ENCODE measurements at places on chromosomes 5 and 9.

DNA sequence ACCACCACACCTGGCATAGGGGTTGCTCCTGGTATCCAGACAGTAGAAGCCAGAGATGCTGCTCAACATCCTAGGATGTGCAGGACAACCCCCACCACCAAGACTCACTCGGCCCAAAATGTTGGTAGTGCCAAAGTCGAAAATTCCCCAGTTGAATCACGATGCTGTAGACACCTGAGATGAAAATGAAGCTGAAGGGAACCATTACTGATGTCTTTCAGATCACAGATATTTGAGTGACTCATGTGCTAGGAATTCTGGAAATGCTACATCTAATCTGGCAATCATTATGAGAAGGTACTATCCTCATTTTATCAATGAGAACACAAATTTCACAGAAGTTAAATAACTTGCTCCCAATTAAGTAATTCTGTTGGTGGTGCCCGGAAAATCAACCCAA is 21.0 kb upstream of the UBE2QL1 start:
- no peak for DNase-seq

DNA sequence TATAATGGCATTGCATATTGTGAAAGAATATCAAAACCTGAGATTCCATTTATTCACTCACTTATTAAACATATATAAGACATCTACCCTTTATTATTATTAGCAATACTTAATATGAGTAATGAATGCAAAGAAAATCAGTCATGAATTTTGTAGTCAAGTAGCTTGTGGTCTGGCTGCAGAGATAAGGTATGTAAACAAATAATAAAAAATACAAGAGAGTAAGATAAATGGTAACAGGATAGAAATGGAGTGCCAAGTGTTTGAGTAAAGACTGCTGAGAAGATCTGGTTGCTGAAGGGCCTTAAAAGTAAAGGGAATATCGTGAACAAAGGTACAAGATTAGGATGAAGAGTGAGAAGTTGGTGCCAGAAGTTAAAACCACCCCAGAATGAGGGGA is 18.4 kb downstream of the TRIM32 start:
- no peak for DNase-seq

DNA sequence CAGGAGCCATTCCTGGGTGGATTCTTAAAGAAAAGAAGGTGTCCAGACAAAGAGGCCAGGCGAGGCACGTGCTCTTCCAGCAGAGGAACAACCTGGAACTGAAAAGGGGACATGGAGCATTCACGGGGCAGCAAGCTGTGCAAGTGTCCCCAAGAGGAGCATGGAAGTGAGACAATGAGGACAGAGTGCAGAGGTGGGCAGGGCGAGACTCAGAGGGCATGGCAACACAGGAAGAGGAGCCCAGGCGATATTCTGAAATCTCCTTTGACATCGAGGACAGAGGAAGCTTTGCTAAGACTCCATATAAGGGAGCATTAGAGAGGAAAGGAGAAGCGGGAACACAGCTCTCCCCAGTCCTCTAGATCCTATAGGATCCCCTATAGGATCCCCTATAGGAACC is 29.4 kb upstream of the SPATA31E1 start:
- no peak for DNase-seq

DNA sequence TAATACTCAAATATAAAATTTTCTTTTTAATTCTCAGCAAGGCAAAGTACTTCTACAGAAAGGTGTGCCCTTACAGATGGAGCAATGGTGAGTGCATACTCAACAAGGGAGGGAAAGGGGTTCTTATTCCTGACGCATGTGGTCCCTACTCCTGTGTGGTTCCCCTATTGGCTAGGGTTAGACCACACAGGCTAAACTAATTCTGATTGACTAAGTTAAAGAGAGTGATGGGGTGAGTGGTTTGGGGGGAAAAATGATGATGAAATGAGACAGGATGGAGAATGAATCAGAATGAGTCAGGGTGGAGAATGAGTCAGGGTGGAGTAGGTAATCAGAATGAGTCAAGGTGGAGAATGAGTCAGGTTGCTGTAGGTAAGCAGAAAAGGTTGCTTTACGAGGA is 22.9 kb upstream of the HMGCS1 start:
- DNase-seq: no peak

DNA sequence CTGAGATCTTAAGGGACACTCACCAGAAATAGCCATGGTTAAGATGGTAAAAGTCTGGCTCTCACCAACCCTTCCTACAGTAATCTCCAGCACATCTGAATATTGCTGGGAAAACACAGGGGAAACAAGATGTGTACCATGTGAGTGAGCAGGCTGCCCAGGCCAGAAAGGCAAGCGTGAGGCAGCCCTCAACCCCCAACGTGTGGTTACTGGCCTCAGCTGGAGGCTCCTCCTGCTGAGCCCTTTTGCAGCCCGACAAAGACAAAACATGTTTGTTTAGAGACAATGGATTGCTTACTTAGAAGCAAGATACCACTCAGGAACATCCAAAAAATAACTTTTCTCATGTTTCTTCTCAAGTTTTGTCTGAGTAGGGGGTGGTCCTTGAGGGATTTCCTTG is 16.6 kb downstream of the ZFP62 start:
- no peak for DNase-seq

- DNase-seq: peak; percentile 56
These were observed 94.8 kb downstream of the AOPEP start for GRCh38 chr9:94821098-94821887.

GRCh38 chr5:134440201-134440755 is 28.6 kb upstream of the CDKN2AIPNL start:
- DNase-seq: no peak

GRCh38 chr5:128436749-128437188 is 101.3 kb downstream of the FBN2 start:
- no peak for DNase-seq

GRCh38 chr9:117178596-117179375 is 236.1 kb downstream of the ASTN2 start:
- no peak for DNase-seq

DNA sequence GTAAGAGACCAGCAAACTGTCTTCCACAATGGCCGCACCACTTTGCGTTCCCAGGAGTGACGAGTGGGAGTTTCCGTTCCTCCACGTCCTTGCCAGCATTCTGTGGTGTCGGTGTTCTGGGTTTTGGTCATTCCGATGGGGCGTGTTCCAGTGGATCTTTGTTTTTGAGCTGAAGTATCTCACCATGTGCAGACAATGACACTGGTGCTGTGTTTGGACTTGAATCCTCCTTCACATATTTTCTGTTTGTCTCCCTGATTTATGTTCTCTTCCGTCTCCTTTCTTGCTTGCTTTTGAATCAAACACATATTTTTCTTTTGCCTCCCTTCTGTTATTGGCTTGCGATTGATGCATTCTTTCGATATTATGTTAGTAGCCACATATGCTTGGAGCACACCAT is 60.8 kb upstream of the IRX4 start:
- DNase-seq: no peak

GRCh38 chr9:17060450-17060849 is 74.4 kb upstream of the CNTLN start:
- no peak for DNase-seq

DNA sequence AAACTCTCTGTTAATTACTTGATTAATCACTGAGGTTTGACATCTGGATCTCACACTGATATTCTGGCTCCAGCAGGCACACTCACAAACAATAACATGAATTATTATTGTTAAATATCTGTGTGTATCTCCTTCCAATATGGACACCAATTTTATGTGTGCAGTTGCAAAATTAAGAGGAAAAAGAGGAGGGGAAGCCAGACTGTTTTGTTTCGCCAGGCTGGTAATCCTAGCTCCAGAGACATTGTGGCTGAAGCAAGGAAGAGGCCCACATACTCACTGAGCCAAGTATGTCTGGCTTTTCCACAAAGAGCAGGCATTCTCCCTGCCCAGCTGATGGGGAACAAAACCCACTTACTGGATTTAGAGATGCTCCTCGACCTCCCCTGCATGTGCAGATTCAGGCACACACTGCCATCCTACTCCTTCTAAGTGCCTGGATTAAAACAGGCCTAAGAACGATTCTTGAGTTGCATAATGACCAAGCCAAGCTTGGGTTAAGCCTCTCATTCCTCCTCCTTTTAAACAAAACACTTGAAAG is 181.9 kb downstream of the ESM1 start:
- no peak for DNase-seq

DNA sequence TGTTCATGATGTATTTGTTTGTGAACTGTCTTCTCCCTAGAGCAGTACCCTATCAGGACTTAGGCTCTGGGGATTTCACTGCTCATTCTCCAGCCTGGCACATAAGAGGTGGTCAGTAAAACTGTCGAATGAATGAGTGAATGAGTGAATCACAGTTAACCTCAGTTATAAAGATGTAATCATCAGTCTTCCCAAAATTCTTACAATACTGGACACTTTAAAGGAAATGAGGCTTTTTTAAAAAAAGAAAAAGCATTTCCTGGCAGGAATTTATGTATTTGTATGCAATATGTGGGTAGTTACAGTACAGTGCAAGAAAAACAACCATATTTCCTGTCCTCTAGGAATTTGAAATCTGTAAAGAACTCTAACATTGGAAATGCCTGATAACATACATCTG is 59.6 kb downstream of the RAI14 start:
- no peak for DNase-seq

- no peak for DNase-seq
These were observed 551.9 kb downstream of the PRELID2 start for GRCh38 chr5:145283141-145283810.

Measured in GM13976 (cell line).